ENCODE measurements at places on chromosomes 2 and 18.
A peak's percentile ranks its signal among the peaks of the same experiment; 100 is the strongest.

- no peak for DNase-seq
Measured at GRCh38 chr2:10274376-10274775, 28.3 kb upstream of the HPCAL1 start.

DNA sequence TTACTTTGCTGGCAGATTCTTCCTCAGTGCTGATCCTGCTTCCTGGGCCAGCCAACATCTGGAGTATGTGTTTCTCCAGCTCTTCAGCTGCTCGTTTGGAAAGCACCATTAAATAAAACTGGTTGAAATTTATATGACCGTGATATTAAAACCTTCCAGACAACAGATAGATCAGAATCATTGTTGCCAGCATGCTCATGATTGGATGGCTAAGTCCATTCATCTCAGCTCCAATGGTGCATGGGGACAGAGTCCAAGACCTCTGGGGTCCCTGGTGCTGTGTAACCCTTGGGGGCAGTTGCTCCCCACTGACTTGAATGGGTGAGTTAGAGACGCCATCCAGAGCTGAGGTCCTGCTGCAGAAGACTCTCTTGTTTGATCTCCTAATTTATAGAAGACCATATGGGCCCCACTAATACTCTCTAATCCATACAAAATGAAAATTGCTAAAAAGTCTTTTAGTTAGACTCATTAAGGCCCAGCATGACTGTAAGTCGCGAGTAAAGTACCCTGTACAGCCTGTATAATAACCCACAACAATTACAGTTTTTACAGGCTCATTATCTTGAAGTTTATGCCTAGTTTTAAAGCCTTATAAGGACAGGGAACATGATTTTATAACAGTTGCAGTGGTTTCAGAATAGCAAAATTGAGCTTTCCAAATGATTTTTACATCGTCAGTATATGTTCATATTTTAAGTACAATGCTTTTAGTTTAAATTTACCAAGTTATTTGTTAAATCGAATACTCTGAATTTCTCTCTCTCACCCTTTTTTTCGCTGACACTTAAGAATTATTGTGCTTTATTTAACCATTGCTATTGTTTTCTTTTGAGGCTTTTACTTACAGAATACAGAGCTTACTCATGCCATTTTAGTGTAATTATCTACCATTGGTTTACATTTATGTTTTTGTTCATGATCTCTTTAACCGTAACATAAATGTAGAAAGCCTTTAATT lies 60.0 kb downstream of the CABLES1 start:
- no peak for DNase-seq

DNA sequence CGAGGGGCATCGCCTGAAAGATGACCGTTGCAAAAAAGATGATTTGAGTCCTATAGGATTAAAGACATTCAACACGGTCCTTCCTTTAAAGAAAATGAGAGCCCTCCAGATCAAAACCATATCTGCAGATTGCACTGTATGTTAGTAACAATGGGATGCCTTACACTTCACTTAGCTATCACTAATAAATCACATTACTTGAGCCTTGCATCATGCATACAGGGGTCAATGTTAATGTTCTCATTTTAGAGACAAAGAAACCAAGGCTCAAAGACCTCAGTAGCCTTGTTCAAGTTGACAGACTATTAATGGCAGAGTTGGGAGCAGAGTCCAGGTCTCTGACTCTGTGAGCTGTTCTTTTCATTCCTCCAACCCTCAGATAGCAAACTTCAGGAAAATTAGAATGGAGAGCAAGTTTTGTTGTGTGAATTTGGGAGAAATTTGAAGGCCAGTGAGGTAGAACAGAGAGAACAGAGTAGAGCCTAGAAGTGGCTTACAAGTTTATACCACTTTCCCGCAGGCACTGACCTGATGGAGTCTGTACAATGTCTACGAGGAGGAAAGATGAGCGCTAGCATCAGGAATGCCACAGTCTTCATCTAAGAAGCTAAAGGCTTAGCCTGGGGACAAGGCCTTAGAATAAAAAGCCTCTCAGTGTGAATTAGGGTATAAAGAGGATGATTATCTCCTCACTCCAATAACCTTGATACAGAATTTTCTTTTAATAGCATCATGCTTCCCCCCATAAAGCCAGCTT lies 48.3 kb downstream of the TRIB2 start:
- DNase-seq = no peak

- DNase-seq = no peak
Measured at GRCh38 chr18:9619545-9619944, 5.2 kb upstream of the PPP4R1 start.

- no peak for DNase-seq
Measured at GRCh38 chr2:120261387-120262006, 8.8 kb downstream of the RALB start.

- DNase-seq = no peak
Measured at GRCh38 chr2:57862153-57862552, 184.5 kb upstream of the VRK2 start.

DNA sequence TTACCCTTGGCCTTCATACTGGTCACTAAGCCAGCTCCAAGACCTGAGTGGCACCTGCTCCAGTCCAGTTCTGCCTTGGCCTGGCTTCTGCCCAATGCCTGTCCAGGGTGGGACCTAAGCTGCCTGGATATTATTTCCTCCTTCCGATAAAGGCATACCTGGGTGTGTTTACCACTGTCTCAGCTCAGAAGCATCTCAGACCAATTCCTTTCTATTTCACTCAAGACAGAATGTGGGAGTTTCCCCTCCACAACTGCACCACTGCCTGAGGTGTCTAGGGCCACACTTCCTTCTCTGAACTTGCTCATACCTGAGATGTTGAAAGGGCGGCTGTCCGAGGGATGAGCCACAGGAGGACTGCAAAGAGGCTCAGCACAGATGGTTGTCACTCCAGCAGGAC lies 18.4 kb upstream of the CAB39 start:
- no peak for DNase-seq

GRCh38 chr2:145841973-145842372 lies 1322.1 kb upstream of the ZEB2 start:
- no peak for DNase-seq

GRCh38 chr2:138267902-138268254 lies 233.7 kb upstream of the SPOPL start:
- no peak for DNase-seq

- no peak for DNase-seq
Measured at GRCh38 chr2:69945441-69945840, 16.0 kb downstream of the ASPRV1 start.

GRCh38 chr2:137865954-137866540 lies 98.2 kb upstream of the HNMT start:
- peak; percentile 1 for DNase-seq

- peak; percentile 35 for DNase-seq
Measured at GRCh38 chr18:35616664-35617423, 35.3 kb downstream of the GALNT1 start.

DNA sequence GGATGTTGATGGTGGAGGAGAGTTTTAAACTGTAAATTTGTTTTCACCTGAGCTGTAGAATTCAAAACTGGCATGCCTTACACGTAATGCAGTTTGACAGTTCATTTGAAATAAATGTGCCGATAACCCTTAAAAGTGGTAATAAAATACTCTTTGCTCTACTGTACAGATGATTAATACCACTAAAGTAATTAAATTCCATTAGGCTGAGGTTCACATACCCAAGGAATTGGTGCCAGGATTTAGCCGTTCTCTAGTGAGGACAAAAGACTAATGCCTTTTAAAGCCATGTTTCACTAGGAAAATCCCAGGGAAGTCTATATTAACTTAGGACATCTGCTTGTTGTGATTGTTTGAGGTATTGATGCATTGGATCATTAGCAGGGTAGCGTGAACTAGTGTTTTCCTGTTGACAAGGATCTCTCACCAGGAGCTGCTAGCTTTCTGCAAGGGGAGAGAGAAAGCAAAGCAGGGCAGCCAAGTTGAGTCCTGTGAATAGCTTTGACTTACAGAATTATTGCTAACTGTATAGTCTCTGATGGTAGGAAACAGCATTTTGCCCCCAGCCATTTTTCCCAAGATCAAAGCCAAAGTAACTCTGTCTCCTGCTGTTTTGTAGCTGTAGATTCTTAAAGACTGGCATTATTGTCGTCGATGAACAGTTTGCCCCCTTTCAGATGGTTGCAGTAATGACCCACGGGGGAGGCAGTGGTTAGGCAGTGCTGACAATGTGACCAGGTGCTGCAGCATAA lies 280.9 kb upstream of the FANCL start:
- no peak for DNase-seq

DNA sequence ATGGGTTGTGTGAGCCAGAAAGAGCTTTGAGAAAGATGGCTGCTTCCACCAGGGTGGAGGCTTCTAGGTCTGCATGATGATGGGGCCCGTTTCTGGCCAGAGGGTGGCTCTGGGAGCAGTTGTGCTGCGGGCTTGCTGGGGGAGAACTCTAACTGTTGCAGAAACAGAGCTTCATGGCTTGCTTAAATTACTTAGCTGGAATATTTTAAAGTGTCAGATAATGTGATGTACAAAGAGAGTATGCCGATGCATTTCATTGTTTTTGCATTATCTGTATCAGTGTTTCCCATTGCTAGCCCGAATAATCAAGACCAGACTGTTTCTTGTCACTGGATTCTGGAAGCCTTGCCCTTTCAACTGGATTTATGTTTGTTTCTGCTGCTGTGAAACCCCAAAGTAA lies 6.3 kb upstream of the DRC1 start:
- DNase-seq = no peak

DNA sequence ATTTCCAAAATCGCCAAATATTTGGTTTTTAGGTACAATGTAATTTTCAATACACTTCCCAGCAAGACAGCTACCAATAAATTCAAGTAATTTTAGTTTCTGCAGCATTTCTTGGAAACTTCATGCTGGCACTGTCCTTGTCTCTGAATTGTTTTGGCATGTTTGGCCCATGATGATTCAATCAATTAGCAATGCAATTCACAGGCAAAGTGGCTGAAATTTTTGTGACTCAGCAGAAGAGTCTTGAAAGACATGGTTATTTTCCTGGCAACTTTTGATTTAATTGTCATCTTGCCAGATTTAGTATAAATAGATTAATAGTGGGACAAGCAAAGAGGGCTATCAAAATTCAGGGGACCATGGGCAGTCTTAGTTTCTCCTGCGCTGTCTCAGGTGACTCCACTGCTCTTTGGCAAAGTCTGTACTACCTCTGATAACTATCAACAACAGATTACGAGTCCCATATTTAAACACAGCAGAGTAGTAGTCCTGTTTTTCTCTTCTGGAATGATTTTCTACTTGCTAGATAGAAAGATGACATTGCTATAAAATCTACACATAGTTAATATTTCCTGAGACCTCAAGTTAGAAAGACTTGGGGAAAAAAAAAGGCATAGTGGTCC lies 88.9 kb upstream of the CYP26B1 start:
- peak; percentile 3 for DNase-seq

GRCh38 chr2:190863946-190864345 lies 16.7 kb upstream of the GLS start:
- no peak for DNase-seq

Measured in smooth muscle cell of the brain vasculature (primary cell).